ENCODE measurements at places on chromosomes 16 and 17. TPM values are rescaled to one million over a fixed set of nuclear protein-coding genes. Genes with fewer than 3 reads are reported as not detected.

GPR142 gene
- total RNA-seq = not detected

RAB26 gene
- 4.2 TPM for total RNA-seq

ITGA3 gene
- total RNA-seq = 420 TPM

PRAC2 gene
- total RNA-seq = not detected

KCNAB3 gene
- 2.7 TPM for total RNA-seq

MPV17L gene
- 5.8 TPM for total RNA-seq

ALOX12 gene
- not detected for total RNA-seq

ST6GALNAC1 gene
- total RNA-seq = 0.27 TPM

DNAJA2 gene
- 70.3 TPM for total RNA-seq

WSB1 gene
- 65.4 TPM for total RNA-seq

SBK1 gene
- total RNA-seq = 0.35 TPM
